ENCODE measurements at places on chromosomes 1 and 21. TPM values are rescaled to one million over a fixed set of nuclear protein-coding genes. Genes with fewer than 3 reads are reported as not detected.

AQP10 gene
- total RNA-seq, result not detected

C1orf115 gene
- 0.72 TPM for total RNA-seq

GSTM1 gene
- not detected for total RNA-seq

KDM1A gene
- total RNA-seq, result 95.1 TPM

PLEKHN1 gene
- total RNA-seq, result 0.88 TPM

RNU1-1 gene
- total RNA-seq, result under 0.01 TPM

FAM110D gene
- not detected for total RNA-seq

PRAMEF27 gene
- not detected for total RNA-seq

GRCh38 chr1:73673971-73674370 is 524.0 kb downstream of the LRRIQ3 start:
- no peak for DNase-seq

DNA sequence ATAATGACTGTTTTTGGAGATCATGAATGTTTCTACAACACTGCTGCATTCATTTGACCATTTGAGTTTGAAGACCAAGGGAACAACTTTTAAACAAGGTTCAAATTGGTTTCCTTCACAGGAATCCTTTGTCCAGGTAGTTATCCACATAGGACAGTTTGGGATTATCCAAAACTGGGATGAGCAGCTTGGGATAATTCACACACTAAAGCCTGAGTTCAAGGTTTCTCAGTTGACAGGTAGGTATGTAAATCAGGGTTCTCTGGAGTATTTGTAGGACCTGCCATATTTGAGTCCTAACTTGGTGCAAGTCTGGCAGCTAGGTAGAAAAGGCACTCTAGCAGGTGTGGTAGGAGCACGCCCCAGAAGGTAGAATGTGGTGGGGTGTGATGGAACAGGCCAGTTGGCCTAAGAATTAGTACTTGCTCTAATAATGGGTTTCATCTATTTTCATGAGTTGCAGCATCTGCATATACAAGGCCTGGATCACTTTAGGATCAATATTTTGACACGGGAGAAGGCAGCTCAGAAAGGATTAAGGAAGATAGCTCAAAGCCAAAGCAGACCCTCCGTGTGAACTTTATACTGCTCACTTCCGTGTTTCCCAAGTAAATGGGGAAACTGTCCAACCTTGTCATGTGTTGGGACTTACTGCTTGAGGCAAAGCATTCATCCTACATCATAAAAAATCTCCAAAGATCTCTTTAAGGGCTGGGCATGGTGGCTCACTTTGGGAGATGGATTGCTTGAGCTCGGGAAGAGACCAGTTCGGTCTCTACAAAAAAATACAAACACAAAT is 14.1 kb upstream of the RAB42 start:
- DNase-seq, result no peak

- no peak for DNase-seq
Observed at GRCh38 chr1:231893400-231894102, 267.0 kb downstream of the DISC1 start.

DNA sequence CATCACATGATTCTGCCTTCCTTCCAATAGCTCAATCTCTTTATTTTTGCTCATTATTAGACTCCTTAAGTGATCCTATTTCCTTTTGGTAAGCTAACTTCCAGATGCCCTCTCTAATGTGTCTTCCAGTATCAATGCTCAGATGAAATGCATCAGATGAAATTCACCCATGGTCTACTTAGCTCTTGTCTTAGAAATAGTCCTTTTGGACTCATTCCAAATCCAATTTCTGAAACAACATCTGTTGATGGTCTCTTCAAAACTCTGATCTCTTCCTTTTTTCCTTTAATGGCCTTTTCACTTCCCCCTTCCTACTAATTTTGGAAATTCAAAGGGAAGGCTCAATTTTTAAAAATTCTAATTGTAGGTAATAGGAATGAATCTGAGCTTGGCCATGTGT is 81.1 kb upstream of the GREM2 start:
- DNase-seq, result no peak

Data from RPMI7951 (cell line).